ENCODE measurements at places on chromosomes 16 and 17.

DNA sequence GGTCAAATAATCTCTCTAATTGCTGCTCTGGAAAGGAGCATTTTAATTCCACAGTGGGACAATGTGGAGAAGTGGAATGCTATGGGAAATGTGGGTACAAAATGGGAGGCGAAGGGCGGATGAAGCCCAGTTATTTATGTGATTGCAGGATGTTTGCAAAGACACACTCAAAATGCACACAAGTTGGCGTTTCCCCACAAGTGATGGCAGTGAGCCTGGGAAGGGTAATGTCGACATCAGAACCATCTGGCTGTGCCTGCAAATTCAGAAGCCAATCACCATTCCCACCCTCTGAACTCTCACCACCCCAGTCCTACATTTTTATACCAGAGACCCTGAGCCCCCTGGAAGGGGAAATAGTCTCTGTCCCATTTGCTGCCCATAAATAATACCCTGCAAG lies 201.1 kb downstream of the SOX9 start:
- DNase-seq: no peak

DNA sequence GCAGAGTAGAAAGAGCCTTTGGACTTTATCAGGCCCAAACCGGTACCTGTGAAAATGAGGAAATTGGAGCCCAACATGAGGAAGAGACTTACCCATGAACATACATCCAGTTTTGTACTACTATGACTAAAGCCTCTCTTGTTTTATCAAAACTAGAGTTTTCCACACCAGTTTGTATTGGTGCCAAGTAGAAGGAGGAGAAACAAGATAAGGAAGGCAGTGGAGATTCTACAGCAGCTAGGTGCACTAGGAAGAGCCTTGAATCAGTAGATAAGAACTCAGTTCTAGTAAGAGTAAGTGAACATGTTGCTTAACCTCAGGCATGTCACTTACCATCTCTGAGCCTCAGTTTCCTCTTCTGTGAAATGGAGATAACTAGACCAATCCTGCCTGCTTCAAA lies 13.7 kb upstream of the TMEM132E start:
- no peak for DNase-seq

DNA sequence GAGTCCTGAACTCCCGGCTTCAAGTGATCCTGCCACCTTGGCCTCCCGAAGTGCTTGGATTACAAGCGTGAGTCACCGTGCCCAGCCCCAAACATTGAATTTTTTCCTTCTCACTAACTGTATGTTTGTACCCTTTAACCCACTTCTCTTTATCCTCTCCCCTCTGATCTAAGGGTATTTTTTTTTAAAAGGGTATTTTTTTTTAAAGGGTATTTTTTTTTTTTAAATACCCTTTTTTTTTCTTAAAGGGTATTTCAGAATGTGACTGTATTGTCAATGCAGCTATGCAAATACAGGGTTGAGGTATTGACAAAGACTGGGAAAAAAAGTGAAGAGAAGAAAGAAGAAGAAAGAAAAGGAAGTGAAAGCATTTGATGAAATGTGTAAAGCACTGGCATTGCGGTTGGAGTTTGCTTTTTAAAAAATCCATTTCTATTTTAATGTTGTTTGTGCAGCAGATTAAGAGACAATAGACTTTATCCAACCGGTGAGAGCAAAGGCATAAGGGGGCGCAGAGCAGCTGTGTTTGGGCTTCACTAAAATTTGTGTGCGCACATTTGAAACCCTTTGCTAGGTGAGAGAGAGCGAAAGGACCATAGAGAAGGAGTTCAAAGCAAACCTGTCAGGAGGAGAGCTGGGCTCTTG lies 42.4 kb downstream of the SYT17 start:
- peak; percentile 50 for DNase-seq

DNA sequence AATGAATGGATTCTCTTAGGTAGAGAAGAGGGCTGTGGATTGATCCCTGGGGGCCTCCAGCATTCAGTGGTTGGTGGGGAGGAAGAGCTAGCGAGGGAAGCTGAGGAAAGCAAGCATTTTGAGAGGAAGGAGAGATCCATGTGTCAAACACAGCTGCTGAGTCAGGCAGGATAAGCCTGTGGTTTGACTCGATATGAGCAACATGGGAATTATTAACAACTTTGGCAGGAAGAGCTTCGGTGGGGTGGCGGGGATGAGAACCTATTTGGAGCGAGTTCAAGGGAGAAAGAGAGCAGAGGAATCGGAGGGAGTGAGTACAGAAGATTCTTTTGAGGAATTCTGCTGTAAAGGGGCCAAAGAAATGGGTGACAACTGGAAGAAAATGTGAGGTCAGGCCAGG lies 59.5 kb upstream of the CDC42EP4 start:
- no peak for DNase-seq

DNA sequence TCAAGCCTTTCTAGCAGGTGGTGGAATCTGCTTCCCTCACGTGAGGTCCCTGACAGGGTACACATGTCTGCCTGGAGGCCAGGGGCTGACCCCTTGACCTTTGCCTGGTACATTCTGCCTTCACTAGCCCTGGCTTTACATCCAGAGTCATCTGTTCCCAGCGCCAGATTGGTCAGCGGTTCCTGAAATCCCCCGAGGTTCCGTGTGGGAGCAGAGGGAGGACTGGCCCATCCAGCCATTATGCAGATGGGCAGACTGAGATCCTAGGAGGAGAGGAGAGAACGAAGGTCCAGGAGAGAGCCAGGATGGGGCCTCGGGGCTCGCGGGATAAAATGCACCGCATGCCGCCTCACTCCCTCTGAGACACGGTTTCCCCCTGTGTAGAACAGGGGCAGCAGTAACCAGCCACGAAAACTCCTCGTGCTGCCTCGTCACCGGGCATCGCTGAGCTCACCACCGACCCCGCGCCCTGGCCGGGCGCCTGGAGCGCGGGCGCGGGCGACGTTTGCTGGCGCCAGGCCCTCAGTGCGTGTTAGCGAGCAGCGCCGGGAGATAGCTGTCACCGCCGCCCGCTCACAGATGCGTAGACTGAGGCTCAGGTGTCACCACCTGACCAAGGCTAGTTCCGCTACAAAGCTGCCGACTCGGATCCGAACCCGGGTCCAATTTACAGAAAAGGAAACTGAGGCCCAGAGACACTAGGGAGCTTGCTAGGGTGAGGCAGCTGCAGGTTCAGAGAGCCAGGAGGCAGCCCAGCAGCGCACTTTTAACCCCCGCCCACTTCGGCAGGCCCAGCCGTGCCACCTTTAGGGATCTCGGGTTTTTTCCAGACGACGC lies 811 bp upstream of the MAP2K3 start:
- no peak for DNase-seq

DNA sequence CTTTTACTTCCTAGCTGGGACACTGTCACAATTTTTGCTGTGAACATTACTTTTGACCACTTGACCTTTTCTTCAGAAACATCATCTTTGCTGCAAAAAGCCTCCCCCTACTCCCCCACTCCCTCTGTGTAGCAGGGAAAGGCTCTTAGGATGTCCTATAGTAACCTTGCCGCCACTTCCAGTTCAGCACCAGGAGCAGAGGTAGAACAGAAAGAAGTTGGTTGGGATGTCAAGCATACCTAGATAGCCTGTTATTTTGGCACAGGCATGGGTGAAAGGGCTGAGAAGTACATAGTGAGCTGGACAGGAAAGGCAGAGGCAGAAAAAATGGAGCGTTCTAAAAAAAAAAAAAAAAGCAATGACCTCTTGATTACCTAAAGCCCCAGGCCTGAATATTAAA lies 31.3 kb downstream of the SMIM36 start:
- DNase-seq: no peak

DNA sequence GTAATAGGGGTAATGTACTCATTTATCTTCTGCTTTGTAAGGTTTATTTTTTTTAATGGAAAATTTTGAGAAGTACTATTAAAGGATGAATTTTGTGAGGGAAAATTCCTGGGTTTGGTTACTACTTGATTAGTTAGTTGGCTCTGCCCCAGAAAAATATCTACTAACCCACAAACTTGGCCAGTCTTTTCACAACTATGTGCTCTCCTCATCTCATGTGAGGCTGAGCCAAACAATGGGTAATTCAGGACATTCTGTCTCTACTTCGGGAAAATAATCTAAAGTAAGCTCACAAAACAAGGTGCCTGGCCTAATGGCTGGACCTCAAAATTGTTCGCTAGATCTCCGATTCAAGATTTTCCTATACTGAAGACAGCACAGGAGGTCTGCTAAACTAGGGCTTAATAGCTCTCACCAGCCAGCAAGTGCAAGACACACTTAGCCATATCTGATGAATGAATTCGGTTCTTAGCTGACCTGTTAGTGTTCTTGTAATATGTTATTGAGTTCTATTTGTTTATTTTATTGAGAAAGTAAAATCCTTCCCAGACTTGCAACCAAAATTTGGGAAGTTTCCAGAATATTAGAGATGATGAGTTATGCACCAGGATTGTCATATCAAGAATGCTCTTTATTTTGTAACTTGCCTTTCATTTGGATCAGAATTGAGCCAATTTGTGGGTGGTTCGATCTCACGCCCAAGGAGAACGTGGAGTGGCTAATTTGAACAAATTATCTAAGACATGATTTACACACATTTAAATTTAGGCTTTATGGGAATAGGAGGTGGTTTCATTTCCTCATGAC lies 5.7 kb downstream of the KCNJ16 start:
- DNase-seq: no peak

DNA sequence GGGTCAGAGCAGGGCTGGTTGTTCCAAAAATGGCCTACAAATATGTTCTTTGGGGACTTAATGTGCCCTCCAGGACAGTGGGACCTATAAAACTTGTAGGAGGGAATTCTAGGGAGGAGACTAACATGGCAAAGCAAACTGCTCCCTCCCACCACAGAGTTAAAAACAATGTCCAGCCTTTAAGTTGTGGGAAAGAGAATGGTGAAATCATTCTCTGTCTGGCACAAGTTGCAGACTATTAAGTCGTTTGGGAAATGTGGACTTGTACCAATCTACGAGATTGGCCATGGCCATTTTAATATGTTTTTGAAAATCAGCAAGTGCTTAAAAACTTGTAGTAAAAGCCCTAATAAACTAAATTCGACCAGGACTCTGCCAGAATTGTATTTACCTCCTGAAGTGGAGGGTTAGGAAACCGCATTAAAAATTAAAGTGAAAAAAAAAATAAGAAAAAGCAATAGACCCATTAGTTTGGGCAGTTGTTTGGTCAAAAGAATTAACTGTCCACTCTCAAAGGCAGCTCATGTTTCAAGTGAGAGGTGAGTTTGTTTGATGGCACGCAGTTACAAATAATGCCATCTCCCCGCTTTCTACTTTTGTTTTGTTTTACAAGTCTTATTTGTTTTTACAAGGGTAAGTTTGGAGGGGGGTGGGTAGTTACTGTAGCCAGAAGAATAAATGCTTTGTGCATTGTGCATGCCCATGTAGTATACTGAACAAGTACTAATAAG lies 32.4 kb downstream of the ANKFN1 start:
- no peak for DNase-seq

DNA sequence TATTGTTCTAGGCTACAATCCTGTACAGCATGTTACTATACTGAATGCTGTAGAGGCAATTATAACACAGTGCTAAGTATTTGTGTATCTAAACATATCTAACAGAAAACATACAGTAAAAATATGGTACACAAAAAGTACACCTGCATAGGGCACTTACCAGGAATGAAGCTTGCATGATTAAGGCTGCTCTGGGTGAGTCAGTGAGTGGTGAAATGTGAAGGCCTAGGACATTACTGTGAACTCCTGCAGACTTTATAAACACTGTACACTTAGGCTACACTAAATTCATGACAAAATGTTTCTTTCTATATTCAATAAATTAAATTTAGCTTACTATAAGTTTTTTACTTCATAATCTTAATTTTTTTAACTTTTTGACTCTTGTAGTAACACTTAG lies 37.1 kb downstream of the AMFR start:
- DNase-seq: no peak

- DNase-seq: no peak
Observed at GRCh38 chr17:20997711-20998570, 44.9 kb downstream of the USP22 start.

DNA sequence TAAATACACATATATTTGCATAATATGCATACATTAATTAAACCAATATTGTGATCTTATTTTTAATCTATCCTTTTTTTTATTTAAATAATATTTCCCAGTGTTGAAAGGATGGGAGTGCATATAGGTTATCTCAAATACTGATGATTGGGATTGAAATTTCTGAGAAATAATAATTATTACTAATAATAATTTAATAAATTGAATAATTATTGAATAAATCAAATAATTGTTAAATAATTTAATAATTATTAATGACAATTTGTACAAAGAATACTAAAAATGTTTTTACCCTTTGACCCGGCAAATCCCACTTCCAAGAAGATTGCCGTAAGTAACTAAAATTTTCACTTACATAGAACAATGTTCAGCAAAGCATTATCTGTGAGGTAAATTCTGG lies 148.9 kb downstream of the ZNF18 start:
- DNase-seq: no peak

GRCh38 chr16:47058295-47059086 lies 85.0 kb upstream of the DNAJA2 start:
- DNase-seq: no peak

DNA sequence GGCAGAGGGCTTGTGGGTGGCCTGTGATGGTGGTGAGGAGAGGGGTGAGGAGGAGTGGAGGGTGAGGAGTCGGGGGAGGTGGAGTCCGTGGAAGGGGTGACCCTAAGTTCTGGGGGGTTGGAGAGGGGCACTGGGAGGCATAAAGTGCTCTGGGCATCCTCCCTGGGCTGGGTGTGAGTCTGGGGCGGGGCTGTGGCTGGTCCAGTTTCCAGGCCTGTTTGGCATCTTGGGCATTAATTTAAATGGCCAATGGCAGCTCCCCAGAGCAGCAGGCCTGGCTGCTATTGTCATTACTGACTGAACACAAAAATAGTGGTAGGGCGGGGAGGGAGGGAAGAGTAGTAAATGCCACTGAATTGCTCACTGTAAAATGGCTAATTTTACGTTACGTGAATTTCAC lies 7.7 kb upstream of the ARHGAP23 start:
- no peak for DNase-seq
